ENCODE measurements at places on chromosomes 13 and 19.

DNA sequence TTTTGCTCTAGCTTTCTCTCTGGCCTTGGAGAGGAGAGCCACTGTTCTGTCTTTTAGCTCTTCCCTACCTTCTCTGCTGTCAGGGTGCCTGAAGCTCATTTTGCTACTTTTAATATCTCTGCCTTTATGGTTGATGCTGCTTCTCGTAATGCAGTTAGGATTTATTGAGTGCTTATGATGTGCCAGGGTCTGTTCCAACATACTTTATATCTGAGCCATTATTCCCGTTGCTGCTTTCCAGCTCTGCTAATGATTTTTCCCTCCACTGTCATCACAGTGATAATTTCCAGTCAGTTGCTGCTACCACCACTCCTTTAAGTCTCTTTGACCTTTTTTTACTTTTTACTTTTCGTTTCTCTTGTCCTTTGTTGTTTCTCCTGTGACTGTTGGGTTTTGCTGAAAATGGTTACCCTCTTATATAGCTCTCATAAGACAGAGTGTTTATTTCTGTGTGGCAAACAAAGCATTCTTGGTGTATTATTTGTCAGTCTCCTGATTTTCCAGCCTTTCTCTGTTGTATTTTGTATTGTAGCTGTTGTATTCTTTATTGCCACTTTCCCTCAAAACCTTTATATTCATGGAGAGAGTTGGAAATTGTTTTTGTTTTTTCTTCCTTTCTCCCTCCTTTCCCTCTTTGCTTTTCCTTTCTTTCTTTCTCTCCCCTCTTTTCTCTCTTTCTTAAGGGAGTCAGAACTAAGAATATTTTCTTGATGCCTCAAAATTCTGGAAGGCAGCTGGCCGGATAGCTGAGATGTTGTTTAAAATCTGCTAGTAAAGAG is 37.4 kb downstream of the COG6 start:
- DNase-seq: no peak

DNA sequence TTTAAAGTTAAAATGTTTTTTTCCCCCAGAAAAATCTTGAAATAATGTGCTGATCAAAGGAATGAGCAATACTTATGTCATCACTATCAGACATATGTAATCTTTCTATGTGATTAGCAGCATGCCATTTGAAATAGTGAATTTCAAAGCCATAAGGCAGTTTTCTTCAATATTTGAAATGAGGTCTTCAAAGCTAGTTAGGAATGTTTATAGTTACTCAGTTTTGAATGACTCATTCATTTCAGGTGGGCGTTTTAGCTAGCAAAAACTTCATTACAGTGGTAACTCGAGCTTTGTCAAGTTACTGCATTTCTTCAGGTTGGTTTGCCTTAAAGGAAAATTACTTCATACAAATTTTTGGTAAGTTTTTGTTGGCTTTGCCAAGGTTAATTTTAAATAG is 102.1 kb downstream of the ATP8A2 start:
- DNase-seq: no peak

DNA sequence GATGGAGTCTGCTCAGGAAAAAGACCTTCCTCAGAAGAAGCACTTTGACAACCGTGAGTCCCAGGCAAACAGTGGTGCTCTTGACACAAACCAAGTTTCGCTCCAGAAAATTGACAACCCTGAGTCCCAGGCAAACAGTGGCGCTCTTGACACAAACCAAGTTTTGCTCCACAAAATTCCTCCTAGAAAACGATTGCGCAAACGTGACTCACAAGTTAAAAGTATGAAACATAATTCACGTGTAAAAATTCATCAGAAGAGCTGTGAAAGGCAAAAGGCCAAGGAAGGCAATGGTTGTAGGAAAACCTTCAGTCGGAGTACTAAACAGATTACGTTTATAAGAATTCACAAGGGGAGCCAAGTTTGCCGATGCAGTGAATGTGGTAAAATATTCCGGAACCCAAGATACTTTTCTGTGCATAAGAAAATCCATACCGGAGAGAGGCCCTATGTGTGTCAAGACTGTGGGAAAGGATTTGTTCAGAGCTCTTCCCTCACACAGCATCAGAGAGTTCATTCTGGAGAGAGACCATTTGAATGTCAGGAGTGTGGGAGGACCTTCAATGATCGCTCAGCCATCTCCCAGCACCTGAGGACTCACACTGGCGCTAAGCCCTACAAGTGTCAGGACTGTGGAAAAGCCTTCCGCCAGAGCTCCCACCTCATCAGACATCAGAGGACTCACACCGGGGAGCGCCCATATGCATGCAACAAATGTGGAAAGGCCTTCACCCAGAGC is 16.2 kb upstream of the ZNF544 start:
- DNase-seq: no peak

GRCh38 chr19:48400018-48400742 is 6.7 kb downstream of the GRIN2D start:
- no peak for DNase-seq

DNA sequence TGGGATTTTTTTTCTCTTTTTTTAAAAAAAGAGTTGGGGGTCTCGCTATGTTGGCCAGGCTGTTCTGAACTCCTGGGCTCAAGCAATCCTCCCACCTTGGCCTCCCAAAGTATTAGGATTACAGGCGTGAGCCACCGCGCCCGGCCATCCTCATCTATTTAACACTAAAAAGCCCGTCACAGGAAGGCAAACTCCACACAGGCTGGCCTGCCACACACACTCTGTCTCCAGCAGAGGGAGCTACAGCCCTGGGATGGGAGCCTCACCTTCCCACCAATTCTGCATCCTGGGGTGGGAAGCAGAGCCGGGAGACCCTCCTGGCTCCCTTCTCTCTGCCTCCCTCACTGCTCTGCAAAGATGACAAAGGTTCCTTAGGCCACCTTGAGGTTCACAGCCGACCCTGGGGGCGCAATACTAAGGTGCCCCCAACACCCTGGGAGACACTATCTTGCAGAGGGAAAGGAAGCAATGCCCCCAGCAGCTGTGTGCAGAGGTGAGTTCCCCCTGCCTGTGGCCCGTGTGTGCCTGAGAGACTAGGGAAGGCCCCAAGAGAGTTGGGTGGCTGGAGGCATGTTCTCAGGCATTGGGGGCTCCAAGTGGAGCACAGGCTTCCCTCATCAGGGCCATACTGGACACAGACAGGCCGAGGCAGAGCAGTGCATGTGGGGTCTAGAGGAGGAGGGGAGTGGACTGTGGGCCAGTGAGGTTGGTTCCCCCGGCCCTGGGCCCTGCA is 27.4 kb upstream of the TIMM44 start:
- no peak for DNase-seq

GRCh38 chr13:89454681-89455080 is 1783.5 kb downstream of the SLITRK5 start:
- DNase-seq: no peak

GRCh38 chr19:38763795-38764220 is 9.5 kb downstream of the LGALS7 start:
- no peak for DNase-seq

GRCh38 chr13:109670776-109671175 is 115.6 kb downstream of the IRS2 start:
- DNase-seq: no peak

GRCh38 chr19:50008532-50008931 is 16.6 kb downstream of the VRK3 start:
- DNase-seq: no peak

- DNase-seq: no peak
These were observed 33.6 kb downstream of the GJA3 start for GRCh38 chr13:20127262-20127561.

- no peak for DNase-seq
These were observed 14.6 kb downstream of the GNA11 start for GRCh38 chr19:3108775-3109174.

- DNase-seq: no peak
These were observed at the start of gene PLPPR2 for GRCh38 chr19:11355160-11356073. Gene PLPPR2 (plus strand): TSS chr19:11355432. CDS start chr19:11357674, 2,242 bp downstream.

GRCh38 chr13:42574435-42575311 is 721 bp downstream of the TNFSF11 start:
- DNase-seq: no peak

GRCh38 chr13:94140511-94140910 is 339.0 kb downstream of the DCT start:
- DNase-seq: no peak

Data from Panc1 (cell line).